ENCODE measurements at places on chromosomes 11 and 22.

- DNase-seq = no peak
These were observed 23.2 kb downstream of the SYT13 start for GRCh38 chr11:45262900-45263299.

- DNase-seq = no peak
These were observed 31.7 kb downstream of the MUC2 start for GRCh38 chr11:1106387-1106786.

DNA sequence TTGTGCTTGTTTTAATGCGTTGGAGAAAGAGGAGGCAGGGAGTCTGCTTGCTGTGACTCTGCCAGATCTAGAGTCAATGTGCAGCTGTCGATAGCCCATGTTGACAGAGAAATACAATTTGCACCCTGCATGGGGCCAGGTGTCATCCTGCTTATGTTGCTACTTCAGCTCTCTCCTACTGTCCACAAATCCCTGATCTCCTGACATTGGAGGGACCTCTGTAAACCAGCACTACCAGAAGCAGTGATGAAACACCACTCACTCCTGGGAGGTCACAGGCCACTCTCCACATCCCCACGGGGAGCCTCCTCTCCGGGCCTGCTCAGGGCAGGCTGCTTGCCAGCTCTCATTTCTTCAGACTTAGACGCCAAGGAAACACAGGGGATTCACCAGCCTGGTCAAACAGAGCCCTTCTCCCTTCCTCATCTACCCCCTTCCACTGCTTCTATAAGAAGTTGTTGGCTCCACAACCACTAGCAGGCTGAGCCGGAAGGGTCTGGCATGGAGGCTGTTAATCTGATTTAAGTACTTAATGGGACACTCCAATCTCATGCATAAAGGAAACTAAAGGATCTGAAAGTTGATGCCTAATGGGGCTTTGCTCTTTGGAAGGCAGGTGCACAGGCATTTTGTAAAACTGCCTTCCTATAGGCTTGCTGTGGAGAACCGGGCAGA, 29.9 kb upstream of the CSNK2A3 start:
- no peak for DNase-seq

DNA sequence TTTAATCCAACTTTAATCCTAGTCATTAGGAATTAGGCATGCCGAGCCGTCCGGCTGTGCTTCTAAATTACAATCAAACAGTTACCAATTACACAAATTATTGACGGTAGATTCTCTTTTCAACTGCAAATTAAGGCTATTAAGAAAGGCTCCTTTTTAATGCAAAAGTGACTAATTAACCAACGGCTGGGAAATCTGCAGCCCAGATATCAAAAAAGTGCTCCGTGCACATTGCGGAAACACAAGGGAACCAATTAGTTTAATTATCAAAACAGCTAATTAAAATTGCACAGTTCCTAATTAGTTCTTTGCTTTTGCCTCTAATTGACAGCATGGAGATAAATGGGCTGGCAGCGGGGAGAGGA, 19.4 kb upstream of the LMO1 start:
- no peak for DNase-seq

- DNase-seq = no peak
These were observed 10.8 kb downstream of the KRTAP5-6 start for GRCh38 chr11:1707751-1708150.

Measured in GM12864 (cell line).